ENCODE measurements at places on chromosomes 5 and 9.

- H3K4me3 ChIP-seq, result no peak overlapping the region
- no peaks in the 10 kb centered on the region for H3K36me3 ChIP-seq
- H3K27ac ChIP-seq, result no peak overlapping the region
- no peaks in the 10 kb centered on the region for H3K27me3 ChIP-seq
These were observed 661.4 kb upstream of the KLF4 start for GRCh38 chr9:108150736-108151586.

- peaks cover 55% of the 10 kb centered on the region for H3K27me3 ChIP-seq
- peaks cover 3% of the 10 kb centered on the region for H3K36me3 ChIP-seq
These were observed at the start of gene LHFPL2 for GRCh38 chr5:78648359-78649210. Gene LHFPL2 (minus strand): TSS chr5:78648772. CDS start chr5:78510213, 138,559 bp downstream.

- no peaks in the 10 kb centered on the region for H3K36me3 ChIP-seq
- no peak overlapping the region for H3K4me3 ChIP-seq
- H3K27me3 ChIP-seq, result peaks cover 9% of the 10 kb centered on the region
These were observed 254.0 kb downstream of the ADAMTSL1 start for GRCh38 chr9:18727904-18728303.

- H3K36me3 ChIP-seq, result no peaks in the 10 kb centered on the region
- no peak overlapping the region for H3K27ac ChIP-seq
- H3K27me3 ChIP-seq, result no peaks in the 10 kb centered on the region
These were observed 58.0 kb downstream of the FXN start for GRCh38 chr9:69093471-69094103.

- H3K27ac ChIP-seq, result no peak overlapping the region
- no peaks in the 10 kb centered on the region for H3K27me3 ChIP-seq
- no peaks in the 10 kb centered on the region for H3K36me3 ChIP-seq
- no peak overlapping the region for H3K4me3 ChIP-seq
These were observed 134.8 kb downstream of the FBXL7 start for GRCh38 chr5:15634591-15635288.

DNA sequence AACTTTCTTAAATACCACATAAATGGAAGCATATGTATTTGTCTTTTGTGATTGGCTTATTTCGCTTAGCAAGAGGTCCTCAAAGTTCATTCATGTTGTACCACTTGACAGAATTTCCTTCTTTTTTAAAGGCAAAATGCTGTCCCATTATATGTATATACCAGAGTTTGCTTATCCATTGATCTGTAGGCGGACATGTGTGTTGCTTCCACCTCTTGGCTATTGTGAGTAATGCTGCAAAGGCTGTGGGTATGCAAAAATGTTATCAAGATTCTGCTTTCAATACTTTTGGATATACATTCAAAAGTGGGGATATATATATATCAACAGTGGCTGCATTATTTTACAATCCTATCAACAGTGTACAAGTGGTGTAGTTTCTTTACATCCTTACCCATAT is 271.0 kb downstream of the PRR16 start:
- no peak overlapping the region for H3K4me3 ChIP-seq
- H3K4me1 ChIP-seq, result no peaks in the 10 kb centered on the region
- no peak for DNase-seq
- no peaks in the 10 kb centered on the region for H3K27me3 ChIP-seq
- H3K36me3 ChIP-seq, result no peaks in the 10 kb centered on the region
- no peak overlapping the region for H3K27ac ChIP-seq

- peaks cover 7% of the 10 kb centered on the region for H3K4me1 ChIP-seq
- H3K27ac ChIP-seq, result no peak within 1 kb of the TSS
- H3K36me3 ChIP-seq, result no peaks in the 10 kb centered on the region
- H3K4me3 ChIP-seq, result no peak within 1 kb of the TSS
- DNase-seq, result no peak
These were observed at the start of gene PCSK1 for GRCh38 chr5:96433066-96433447. Gene PCSK1 (minus strand): TSS chr5:96433248. CDS start chr5:96433042, 206 bp downstream.

- peaks cover 4% of the 10 kb centered on the region for H3K36me3 ChIP-seq
- peak overlapping the region; percentile 96 for H3K27ac ChIP-seq
- peak; percentile 48 for DNase-seq
- no peaks in the 10 kb centered on the region for H3K27me3 ChIP-seq
These were observed 7.4 kb downstream of the SLC12A7 start for GRCh38 chr5:1104327-1105006.

DNA sequence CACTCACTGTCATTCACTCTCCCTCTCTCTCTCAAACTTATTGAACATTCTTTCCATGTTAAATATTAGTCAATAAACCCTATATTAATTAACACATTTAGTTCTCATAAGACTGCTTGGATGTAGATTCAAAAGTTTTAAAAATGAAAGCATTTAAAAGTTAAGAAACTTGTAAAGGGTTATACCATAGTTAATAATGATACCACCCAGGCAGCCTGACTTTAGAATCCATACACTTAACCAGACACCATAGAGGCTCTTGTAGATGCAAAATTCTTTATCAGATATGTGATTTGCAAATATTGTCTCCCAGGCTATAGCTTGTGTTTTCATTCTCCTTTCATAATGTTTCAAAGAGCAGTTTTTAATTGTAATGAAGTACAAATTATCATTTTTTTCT is 335.8 kb upstream of the ACTBL2 start:
- H3K4me1 ChIP-seq, result no peaks in the 10 kb centered on the region
- DNase-seq, result no peak
- H3K27me3 ChIP-seq, result peaks cover 16% of the 10 kb centered on the region
- no peak overlapping the region for H3K27ac ChIP-seq
- no peaks in the 10 kb centered on the region for H3K36me3 ChIP-seq

- H3K36me3 ChIP-seq, result peaks cover 18% of the 10 kb centered on the region
- peaks cover 27% of the 10 kb centered on the region for H3K4me1 ChIP-seq
- H3K4me3 ChIP-seq, result no peak overlapping the region
- no peak overlapping the region for H3K27ac ChIP-seq
- no peaks in the 10 kb centered on the region for H3K27me3 ChIP-seq
These were observed 7.8 kb downstream of the CCT5 start for GRCh38 chr5:10257870-10258269.

DNA sequence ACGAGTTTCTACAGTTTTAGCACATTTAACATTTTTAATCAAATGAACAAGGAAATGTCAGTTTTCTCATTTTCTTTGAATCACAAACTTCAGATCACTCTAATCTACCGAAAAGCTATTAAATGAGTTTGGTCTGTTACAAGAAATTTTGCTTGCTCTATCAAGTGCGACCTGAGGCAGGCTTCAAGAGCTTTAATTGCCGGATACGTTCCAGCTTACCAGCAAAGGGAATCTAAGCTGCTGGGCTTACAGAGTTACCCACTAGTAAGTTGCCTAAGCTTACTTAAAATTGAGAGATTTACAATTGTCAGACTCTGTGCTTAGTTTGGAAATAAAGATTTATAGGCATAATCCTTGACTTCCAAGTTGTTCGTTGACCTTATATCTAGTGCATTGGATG is 10.6 kb downstream of the SCGB3A1 start:
- DNase-seq, result no peak
- no peak overlapping the region for H3K27ac ChIP-seq
- no peak overlapping the region for H3K4me3 ChIP-seq

DNA sequence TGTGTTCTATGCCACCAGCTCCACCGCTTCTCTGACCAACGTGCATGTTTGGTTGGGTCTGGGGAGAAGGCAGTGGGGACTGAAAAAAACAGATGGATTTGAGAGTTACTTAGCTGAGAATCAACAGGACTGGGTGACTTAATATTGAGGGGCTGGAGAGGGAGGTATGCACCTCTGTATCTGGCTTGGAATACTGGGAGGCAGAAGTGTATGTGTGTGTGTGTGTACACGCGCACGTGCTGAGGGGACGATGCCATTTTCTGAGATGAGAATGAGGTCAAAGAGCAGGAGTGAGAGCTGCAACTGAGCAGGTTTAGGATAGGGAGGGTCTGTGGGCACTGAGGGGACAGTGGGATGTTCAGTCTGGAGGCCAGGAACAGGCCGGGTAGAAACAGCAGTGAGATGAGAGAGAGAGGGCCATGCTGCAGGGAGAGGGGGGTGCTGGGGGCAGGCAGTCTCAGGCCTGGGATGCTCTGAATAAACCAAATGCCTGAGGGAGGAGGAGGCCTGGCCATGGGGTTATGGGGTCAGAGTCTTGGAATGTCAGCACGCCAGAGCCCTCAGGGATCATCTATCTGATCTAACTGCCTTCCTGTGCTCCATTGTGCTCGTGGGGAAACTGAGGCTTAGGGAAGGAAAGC is 14.0 kb downstream of the PDGFRB start:
- peaks cover 19% of the 10 kb centered on the region for H3K27me3 ChIP-seq
- peaks cover 2% of the 10 kb centered on the region for H3K36me3 ChIP-seq
- H3K4me3 ChIP-seq, result no peak overlapping the region
- no peak for DNase-seq

GRCh38 chr5:176653401-176654385 is 6.4 kb downstream of the TSPAN17 start:
- no peak for DNase-seq
- peaks cover 6% of the 10 kb centered on the region for H3K36me3 ChIP-seq
- no peaks in the 10 kb centered on the region for H3K27me3 ChIP-seq
- peaks cover 48% of the 10 kb centered on the region for H3K4me1 ChIP-seq
- no peak overlapping the region for H3K4me3 ChIP-seq

DNA sequence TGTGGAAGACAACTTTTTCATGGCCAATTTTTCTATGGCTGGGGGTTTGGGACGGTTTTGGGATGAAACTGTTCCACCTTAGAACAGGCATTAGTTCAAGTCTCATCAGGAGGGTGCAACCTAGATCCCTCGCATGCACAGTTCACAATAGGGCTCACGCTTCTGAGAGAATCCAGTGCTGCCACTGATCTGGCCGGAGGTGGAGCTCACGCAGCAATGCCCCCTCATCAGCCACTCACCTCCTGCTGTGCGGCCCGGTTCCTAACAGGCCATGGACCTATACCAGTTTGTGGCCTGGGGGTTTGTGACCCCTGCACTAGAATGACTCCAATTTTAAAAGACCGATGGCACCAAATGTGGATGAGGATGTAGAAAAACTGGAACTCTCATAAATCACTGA is 127.2 kb upstream of the IER5L start:
- no peak overlapping the region for H3K4me3 ChIP-seq
- H3K27ac ChIP-seq, result no peak overlapping the region
- H3K36me3 ChIP-seq, result no peaks in the 10 kb centered on the region

- H3K27me3 ChIP-seq, result peaks cover 33% of the 10 kb centered on the region
- no peak overlapping the region for H3K4me3 ChIP-seq
- DNase-seq, result no peak
- H3K36me3 ChIP-seq, result peaks cover 2% of the 10 kb centered on the region
- no peak overlapping the region for H3K27ac ChIP-seq
These were observed 399 bp upstream of the FBN2 start for GRCh38 chr5:128538250-128539037.

DNA sequence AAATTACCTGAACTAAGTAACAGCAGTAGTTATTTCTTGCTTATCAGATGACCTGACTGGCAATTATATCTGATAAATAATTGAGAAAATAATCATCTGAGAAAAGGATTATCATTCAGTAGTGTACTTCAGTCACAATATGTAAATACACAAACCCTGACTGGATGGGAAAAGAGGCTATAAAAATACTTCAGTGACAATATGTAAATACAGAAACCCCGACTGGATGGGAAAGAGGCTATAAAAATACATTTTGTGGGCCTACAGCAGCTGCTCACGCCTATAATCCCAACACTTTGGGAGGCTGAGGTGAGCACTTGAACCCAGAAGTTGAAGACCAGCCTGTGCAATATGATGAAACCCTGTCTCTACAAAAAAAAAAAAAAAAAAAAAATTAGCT is 11.1 kb downstream of the UBAP2 start:
- H3K36me3 ChIP-seq, result no peaks in the 10 kb centered on the region
- no peak overlapping the region for H3K4me3 ChIP-seq
- no peaks in the 10 kb centered on the region for H3K27me3 ChIP-seq
- H3K4me1 ChIP-seq, result peaks cover 15% of the 10 kb centered on the region

DNA sequence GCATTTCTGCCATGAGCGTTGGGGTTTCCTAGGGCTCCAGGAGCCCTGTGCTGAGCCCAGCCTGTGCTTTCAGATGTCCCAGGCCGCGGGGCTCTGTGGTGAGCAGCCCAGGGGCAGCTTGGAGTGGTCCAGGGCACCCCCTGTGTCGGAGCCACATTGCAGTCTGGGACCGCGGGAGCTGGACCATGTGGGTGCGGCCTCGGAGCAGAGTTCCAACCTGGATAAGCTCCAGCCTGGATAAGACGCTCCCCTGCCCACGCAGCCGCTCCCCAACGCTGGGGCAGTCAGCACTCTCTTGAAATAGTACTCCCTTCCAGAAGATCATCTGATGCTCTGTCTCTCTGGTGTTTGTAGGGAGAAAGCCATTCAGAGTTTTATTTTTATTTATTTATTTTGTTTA is 111.1 kb downstream of the WNK2 start:
- peaks cover 14% of the 10 kb centered on the region for H3K4me1 ChIP-seq
- DNase-seq, result no peak
- H3K4me3 ChIP-seq, result no peak overlapping the region
- H3K27ac ChIP-seq, result no peak overlapping the region
- H3K27me3 ChIP-seq, result peaks cover 28% of the 10 kb centered on the region

DNA sequence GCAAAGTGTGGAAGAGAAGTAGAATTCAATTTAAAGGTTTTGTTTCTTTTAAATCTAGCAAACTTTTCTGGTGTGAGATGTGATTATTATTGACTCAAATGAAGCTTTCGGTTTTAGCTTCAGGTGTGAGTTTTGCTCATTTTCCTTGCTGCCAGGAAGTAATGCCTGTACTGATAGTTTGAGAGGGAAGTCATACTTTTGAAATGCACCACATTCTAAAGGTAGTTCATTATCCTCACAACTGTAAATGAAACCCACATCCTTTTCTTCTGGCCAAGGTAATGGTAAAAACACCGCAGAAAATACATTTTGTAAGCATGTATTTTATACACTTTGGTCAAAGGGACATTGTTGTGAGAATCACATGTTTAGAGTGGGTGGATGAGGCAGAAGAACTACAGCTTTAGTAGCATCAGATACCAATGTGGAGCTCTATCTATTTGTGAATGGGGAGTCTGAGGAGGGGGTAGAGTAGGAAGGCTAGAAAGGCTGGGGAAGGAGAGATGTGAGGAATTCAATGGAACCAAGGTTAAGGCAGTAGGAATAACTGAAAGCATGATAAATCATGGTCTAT is 167.0 kb upstream of the CDKN2B start:
- peaks cover 7% of the 10 kb centered on the region for H3K4me1 ChIP-seq
- peak overlapping the region; percentile 5 for H3K27ac ChIP-seq
- peaks cover 6% of the 10 kb centered on the region for H3K36me3 ChIP-seq

DNA sequence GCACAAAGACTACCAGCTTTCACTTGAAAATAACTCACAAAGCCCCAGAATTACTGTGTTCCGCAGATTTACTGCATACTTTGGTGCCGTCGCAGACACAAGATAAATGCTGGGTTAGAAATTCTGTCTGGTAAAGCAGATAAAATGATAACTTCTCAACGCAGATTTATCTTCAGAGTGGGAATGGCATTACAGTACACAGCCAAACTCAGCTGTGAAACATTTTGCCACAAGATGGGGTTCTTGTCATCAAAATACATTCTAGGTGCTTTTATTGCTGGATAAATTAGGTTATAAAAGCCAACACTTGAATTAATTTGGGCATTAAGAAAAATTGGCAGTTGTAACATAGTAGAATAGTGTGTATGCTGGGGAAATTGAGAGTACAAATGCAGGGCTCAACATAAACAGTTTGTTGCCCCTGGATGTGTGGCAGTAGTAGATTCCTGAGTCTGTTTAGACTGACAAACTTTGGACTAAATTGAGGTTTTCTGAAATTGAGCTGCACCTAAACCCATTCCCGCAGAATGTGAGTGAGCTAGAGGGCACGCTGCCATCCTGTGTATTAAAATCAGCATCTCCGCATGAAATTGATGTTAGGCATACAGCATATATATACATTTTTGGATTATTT is 61.1 kb downstream of the LMNB1 start:
- no peaks in the 10 kb centered on the region for H3K27me3 ChIP-seq
- H3K4me1 ChIP-seq, result peaks cover 4% of the 10 kb centered on the region
- DNase-seq, result no peak
- peaks cover 7% of the 10 kb centered on the region for H3K36me3 ChIP-seq
- H3K4me3 ChIP-seq, result no peak overlapping the region

All from T-helper 17 cell (primary cell).